ENCODE measurements at places on chromosomes 6 and 20.

GRCh38 chr6:35146453-35146852 is 5.3 kb upstream of the TCP11 start:
- no peak for DNase-seq

GRCh38 chr6:80789912-80790570 is 683.6 kb downstream of the BCKDHB start:
- no peak for DNase-seq

- DNase-seq, result no peak
These were observed 679 bp upstream of the RING1 start for GRCh38 chr6:33207552-33208090.

DNA sequence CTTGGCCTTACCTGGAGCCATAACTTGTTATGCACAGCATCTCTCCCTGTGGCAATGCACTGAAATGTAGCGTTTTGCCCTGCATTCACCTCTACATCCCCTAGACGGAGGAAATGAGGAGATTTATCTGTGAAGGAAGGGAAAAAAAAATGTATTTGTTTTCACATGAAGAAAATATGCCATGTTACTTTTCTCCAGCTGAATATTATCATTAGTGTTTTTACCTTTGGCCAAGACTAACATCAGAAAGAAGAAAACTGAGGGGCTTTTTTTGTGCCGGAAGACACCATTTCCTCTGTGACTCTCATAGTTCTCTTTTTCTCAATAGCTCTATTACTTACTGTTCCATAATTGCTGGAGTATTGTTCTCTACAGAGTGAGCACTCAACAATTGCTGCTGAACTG is 280.4 kb downstream of the PTPRK start:
- DNase-seq, result no peak

GRCh38 chr20:10565922-10566897 is 107.6 kb downstream of the JAG1 start:
- DNase-seq, result no peak
